Stimulated activated CD8-positive, alpha-beta memory T cell treated with anti-CD3 and anti-CD28 coated beads, Interleukin-7, amount 100 ng/mL, for 1 hour (primary cell): ENCODE measurements at places on chromosomes 12 and 14.

DNA sequence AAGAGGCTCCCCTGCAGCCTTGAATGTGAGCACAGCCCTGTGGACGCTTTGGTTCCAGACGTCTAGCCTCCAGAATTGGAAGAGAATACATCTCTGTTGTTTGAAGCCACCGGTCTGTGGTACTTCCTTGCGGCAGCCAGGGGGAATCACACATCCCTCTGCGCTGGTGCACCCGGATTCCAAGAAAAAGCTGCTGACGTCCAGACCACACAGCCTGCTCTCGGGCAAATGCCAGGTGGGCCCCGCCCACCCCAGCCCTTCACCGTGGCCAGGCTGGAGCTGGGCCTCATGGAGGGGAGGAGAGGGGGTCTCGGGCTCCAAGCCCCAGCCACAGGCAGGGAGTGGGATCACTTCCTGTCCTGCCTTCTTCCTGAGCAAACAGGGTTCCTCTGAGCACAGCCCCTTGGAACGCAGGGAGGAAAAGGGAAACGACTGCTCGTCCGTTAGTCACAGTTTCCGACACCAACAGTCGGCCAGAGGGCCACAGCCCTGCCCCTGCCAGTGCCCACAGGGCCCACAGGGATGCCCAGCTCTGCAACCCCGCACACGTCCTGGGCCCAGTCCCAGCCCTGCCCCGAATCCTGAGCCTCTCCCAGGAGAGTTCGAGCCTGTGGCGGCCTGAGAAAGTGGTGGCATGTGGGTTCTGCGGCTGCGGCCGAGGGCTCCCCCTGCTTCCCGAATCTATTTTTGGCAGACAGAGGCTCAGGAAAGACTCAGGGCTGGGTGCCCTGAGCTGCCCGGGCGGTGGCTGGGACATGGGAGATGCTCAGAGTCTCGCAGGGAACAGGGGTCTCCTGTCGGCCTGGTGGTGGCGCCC lies 85.3 kb downstream of the RFLNA start:
- no peak for DNase-seq

GRCh38 chr12:112684742-112685141 lies 106.8 kb upstream of the RPH3A start:
- no peak for DNase-seq

DNA sequence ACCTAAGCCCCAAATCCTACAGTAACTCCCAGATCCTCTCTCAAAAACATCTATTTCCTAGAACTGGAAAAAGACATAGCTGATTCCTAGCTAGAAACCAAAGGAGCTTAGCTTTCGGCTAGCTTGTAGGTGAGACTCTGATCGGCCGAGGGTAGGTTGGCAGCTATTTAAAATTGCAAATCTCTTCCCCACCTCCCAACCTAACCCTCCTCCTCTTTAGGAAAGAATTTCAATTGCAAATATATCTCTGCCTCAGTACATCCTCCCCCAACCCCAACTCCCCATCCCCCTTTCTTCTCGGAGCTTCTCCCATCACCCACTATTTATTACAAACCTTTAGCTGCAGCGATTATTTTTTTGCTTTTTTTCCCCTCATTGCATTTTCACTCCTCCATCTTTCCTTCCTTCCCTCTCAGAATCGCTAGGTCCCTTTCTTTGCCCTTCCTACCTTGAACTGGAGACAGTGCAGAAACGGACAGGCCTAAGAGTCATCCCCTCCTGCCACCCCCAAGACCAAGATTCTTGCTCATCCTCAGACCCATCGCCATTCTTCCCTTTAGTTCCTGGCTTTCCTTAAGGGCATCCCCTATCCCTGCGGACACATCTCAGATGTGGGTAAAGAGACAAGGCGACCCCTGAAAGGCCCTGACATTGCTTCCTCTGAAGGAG lies 13.4 kb downstream of the ZFHX2 start:
- DNase-seq: no peak

DNA sequence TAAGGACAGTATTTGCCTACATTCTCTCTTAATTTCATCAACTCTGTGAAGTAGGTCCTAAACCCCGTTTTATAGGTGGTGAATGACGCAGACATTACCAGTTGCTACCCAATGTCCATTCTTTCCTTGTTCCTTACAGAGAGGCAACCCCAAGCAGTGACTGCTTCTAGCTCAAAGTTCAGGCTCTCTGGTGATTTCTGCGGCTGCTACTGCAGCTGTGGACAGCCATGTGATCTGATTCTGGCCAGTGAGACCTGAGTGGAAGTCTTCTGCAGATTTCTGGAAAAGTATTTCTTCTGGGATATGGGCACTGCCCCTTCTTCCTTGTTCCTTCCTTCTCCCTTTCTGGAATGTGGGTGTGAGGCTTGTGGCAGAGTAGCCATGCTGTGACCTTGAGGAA lies 82.9 kb downstream of the ARF6 start:
- no peak for DNase-seq

- no peak for DNase-seq
Measured at GRCh38 chr14:70754991-70755390, 54.3 kb downstream of the MAP3K9 start.

DNA sequence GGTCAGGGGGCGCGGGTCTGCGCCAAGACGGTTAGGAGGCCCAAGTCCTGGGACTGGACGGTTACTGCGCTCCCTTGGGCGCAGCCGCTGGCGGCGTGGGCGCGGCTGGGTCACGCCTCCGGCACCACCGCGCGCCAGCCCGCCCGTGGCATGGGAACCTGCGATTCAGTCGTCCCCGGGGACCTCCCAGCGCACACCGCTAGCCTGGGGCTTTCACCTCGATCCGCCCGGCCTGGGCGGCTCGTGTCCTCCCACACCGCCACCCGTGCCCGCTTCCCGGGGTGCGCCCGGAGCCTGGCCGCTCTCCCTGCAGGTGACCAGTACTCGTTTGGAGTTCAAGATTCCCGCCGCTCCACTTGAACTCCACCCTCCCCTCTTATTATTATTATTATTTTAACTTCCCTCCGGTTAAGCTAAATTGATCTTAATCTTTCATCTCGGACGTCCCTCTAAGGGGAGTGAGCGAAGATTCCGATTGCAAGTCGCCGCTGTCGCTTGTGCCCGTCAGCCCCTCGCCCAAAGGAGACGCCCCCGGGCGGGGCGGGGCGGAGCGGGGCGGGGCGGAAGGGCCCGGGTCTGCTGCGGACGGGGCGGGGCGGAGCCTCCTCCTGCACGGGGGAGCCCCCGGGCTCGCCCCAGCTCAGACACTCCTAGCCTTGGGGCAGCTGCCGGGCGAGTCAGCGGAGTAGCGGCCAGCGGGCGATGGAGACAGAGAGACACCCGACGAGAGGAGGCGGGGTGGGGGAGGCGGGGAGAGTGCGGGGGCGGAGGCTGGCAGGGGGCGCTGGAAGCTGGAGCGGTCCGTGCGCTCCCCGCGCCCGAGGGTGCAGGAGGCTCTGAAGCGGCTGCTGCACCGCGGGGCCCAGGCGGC lies at the start of gene KCNMB4:
Gene KCNMB4 (plus strand): TSS at position 643 of the 871 bp plus-strand sequence. CDS start 445 bp downstream, outside the sequence.
- peak; percentile 43 for DNase-seq

DNA sequence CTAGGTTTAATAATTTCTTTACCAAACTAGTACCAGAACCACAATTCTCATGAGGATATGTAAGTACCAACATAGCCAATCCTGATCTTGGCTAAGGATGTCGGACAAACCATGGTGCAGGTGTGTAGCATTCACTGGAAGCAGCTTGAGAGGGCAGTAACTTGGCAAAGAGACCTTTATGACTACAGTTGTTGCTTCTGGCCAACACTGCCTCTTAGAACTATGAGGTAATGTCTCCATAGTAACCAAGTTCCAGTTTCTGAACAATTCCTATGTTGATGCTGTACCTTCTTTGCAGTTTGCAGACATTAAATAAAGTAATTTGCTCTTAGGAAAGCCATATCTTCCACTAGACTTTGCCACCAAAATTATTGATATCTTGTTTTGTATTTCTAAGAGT lies at the start of gene LMNTD1:
Gene LMNTD1 (minus strand): TSS at position 186 of the 400 bp plus-strand sequence. CDS start 324 bp downstream, outside the sequence.
- no peak for DNase-seq

- no peak for DNase-seq
Measured at GRCh38 chr12:47824635-47825034, 4.9 kb upstream of the HDAC7 start.

- no peak for DNase-seq
Measured at GRCh38 chr12:61043838-61044237, 1216.4 kb upstream of the USP15 start.

DNA sequence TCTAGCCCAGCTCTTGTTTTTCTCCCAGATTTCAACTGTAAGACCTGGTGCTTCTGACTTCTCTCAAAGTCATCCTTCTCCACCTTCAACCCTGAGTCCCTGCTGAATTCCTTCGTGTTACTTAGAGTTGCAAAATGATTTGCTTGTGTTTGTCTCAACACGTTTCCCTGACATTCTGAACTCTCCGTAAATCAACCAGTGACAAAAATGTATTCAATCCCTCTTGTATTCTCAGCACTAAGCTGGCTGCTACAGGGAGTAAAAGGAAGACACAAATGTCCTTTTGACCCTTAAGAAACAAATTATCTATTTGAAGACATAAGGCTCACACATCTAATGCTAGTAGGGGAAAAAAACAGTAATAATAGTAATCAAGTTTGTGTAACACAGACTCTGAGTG lies 514.0 kb upstream of the TMPO start:
- no peak for DNase-seq

DNA sequence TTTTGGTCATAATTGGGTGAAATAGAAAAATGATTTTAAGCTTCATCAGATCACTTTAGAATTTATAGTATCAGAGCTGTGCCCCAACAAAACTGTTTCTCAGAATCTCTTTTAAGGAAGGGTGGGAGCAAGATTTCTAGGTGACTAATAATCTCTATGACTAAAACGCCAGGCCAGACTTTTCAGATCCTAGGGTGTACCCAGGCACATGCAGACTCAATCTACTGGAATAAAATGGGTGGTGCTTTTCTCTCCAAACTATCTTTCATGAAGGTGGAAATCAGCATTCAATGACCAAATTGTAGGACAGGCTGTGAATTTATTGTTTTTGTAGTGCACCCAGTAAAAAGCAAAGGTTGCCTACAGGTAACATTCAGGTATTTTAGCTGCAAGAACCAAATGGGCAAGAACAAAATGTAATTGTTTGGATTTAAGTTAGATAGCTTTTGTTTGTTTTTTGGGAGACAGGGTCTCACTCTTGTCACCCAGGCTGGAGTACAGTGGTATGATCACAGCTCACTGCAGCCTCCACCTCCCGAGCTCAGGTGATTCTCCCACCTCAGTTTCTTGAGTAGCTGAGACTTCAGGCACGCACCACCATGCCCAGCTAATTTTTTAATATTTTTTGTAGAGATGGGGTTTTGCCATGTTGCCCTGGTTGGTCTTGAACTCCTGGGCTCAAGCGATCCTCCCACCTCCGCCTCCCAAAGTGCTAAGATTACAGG lies 49.5 kb downstream of the PPP2R5C start:
- no peak for DNase-seq

DNA sequence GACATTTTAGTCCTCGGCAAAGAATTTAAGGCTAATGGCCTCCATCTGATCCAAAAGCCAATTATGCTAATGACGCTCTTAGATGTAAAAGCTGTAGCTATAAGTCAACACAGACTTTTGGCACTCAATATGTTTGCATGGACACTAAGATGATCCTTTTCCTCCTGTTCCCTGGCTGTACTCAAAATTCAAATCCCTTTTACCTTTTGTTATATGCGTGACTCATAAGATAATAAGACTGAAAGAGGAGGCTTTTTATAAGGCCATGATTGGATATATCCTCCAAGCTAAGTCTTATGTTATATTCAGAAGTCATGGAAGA lies 89.8 kb downstream of the PDZRN4 start:
- DNase-seq: no peak

DNA sequence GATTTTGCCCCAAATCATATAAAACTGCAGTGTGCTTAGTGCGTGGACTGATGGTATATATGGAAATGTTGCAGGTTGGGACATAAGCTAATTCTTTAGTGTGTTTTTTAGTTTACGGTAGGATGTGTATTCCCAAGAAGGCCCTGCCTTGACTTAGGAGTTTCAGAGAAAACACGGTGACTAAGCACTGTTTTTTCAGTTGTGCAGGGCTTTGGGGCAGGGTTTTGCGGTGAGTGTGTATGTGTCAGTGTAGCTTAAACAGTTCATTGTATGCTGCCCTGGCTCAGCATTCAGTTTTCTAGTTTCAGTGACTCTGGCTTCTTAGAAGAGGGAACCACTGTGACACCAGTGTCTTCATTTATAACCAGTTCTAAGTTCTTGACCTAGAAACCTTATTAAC lies 101.2 kb downstream of the AKAP6 start:
- DNase-seq: no peak

GRCh38 chr12:127304751-127305725 lies 961.9 kb upstream of the TMEM132C start:
- DNase-seq: no peak

DNA sequence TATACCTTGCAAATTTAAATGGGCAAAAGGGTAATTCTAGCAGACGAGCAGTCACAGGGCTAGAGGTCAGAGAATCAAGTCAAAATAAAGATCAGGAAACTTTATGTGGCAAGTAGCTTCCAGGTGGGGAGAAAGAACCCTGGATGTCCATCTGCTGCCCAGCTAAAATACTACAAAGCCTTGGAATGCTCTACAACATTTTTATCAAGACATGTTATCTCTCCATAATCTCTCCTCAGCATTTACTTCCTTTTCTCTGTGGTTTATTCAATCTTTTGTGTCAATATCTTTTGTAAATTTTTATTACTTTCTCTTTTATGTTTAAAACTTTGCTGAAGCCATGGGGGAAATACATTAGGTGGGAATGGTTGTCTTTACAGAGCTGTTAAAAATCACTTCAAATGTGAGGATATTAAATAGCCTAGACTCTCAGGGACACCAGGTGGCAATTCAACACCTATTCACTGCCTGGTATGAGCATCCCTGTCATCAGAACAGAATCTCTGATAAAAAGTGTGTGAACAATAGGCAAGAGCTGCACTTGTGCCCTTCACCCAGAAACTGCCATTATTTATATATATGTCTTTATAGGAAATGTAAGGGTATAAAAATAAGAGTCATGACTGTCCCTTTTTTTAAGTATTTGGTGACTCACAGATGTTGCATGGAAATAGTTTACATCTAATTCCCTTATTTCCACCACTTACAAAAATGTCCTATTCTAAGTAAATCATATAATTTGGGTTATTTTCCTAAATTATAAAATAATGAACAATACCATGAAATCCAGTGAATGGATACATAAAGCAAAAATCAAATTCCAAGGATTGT lies 152.9 kb downstream of the EPS8 start:
- DNase-seq: no peak

DNA sequence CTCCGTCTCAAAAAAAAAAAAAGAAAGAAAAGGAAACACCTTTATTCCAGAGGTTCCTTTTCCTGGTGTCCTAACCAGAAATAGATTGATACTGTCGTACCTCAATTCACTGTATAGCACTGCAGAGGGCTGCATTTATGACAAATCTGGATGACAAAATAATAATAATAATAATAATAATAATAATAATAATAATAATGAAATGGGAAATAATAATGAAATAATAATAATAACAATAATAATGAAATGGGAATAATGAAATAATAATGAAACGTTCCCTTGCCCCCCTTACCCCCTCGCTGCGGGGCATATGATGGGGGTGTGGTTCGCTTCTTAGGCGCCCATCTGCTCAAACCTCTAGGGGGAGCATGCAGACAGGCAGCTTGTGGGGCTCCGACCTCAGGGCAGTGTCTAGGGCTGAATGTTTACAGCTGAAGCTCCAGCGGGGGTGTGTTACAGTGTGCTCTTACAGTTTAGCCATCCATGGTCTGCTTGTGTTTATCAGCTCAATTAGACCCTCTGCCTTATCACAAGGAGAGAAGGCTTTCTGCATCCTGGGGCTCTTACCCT lies 1088.3 kb upstream of the SEL1L start:
- DNase-seq: no peak

GRCh38 chr14:95046711-95047681 lies 110.3 kb downstream of the DICER1 start:
- no peak for DNase-seq
